IPS-NIHi11 (cell line): ENCODE measurements at places on chromosomes 6 and 20.

- no peak for DNase-seq
These were observed 10.5 kb downstream of the KCNK15 start for GRCh38 chr20:44756011-44756688.

GRCh38 chr6:39388606-39389483 lies 66.3 kb upstream of the KCNK16 start:
- no peak for DNase-seq

GRCh38 chr6:142130814-142131213 lies 1.9 kb upstream of the GJE1 start:
- no peak for DNase-seq

- DNase-seq, result no peak
These were observed 20.5 kb downstream of the CLVS2 start for GRCh38 chr6:123016431-123017103.

DNA sequence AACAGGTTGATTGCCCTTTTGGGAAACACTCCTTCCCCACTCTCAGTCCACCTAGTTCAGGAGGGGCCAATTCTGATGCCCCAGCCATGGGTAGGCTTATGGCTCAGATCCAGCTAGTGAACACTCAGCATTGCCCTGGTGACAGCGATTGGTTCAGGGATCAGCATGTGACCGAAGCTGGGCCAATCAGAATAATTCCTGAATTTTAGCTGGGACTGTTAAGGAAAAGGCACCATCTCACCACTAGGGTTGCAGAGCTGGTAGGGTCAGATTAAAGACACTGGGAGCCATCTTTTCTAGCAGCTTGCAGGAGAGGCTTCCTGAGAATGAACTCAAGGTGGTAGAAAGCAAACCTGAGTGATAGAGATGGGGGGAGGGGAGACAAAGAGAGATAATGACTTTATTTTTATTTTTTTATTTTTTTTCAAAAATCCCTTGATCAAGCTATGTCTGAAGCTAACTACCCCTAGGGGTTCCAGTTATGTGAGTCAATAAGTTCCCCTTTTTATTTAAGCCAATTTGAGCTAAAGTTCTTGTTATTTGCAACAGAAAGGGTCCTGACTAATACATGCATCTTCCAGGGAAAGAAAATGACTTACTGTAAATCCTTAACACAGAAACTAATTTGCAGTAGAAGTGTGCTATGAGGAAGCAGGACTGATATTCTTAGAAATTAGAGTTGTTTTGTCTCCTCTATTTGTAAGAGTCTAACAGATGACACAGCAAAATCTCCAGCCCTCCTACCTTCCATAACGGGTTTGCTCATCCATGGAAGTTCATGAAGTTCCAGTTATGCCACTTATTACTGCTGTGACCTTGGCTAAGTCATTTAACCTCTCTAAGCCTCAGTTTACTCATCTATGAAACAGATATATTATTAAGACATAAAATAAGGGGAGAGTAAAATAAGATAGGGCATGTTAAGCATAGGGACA lies 44.7 kb downstream of the EYA2 start:
- DNase-seq, result peak; percentile 75

DNA sequence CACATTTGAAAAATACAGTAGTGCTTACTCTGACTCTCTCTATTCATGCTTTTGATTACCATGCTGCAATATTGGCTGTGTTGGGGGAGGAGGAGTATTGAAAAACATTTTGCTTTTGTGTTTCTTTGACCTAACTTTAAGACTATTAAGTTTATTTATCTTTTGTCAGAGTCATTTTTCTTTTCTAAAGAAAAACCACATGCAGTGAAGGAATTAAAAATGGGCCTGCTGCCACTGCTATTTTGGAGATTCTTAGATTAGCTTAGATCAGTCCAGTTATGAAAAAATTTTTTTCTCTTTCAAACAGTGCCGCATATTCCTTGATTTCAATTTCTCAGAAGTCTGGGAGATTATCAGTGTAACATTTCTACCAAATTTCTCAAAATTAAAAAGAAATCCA lies 36.1 kb downstream of the BCKDHB start:
- DNase-seq, result no peak

- DNase-seq, result peak; percentile 64
These were observed 2.3 kb downstream of the CCND3 start for GRCh38 chr6:41939176-41939847.

DNA sequence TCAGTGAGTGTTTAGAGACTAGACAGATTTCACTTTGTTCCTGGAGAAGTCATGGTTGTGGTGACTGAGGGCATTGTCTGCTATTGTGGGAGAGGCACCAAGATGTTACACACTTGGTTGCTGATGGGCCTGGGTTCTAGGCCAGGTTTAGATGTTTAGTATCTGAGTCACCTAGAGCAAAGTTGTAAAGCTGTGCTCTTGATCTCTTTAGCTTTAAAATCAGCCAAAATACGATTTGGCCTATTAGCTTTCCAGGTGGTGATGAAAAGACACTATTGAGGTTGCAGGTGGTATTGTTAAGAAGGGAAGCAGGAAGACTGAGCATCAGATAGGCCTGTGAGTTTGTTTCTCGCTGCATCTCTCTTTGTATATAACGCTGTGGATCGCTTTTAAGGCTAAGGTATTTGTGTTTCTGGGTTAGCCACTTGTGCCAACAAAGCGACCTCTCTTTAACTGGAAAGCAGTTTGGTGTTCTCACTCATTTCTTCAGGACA lies 48.6 kb downstream of the FOXO3 start:
- no peak for DNase-seq

DNA sequence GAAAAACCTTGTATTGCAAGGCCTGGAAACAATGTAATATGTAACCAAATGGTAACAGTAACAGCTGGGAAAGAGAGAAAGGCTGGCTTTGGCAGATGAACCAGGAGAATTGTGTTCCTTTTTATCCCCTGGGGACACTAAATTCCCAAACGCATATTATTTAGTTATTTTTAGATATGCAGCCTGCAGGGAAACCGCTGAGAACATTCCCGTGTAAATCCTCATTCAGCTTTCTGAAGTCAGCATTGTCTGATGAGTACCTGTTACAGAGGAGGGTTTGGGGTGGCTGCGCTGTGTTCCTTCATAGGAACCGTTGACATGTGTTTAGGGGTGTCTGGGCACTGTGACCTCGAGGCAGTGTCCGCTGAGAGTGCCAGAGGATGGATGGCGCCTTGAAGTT lies 101.3 kb downstream of the SMOC2 start:
- no peak for DNase-seq

DNA sequence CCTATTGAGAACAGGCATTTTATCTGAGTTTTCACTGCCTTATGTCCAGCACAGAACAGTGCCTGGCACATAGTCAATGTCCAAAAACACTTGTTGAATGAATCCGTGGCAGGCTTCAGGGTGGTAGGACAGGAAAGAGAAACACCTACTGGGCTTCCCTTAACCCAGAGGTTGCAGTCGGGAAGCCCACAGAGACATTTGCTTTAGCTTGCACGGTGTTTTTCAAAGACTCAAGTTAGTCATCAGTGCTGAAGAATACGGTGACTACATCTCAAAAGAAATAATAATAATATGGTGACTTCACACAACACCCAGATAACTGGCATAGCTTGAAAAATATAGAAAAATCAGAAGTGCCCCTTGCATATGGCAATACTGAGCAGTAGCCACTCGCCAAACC lies 160.4 kb downstream of the CD83 start:
- no peak for DNase-seq

- DNase-seq, result no peak
These were observed 28.8 kb upstream of the HIVEP1 start for GRCh38 chr6:11983306-11983705.

DNA sequence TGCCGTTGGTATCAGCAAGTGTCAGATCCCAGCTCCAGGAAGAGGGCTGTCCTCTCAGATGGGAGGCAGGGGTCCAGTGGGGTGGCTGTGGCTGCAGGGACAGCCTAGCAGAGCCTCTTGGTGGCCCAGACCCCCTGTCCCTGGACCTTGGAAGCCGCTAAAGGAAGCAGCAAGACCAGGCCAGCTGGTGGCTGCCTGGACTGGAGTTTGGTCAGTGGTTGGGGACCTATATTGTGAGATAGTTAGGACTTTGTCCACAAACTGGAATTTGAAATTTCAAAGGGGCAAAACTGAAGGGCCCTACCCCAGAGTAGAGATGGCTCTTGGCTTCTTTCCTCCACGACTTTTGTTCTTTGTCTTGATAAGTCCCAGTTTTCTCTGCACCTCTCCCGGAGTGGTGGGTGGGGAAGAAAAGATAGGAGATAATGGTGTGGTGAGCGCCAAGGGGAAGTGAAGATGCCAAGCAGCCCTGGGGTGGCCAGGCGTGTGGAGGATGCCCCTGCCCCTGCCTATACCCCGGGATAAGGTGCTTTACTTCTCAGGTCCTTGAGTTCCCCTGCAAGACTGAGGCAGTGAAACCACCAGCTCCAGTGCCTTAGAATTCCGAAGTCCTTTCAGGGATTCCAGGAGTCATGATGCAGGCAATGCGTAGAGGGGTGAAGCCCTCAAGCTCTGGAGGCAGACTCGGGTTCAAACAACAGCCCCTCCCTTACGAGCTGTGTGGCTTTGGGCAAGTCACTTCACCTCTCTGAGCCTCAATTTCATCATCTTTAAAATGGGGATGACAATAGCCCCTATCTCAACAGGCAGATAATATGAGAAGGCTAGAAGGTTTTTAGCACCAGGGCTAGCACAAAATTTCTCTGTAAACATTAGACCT lies 40.2 kb downstream of the HNF4A start:
- no peak for DNase-seq

- no peak for DNase-seq
These were observed 375.7 kb upstream of the MARCKS start for GRCh38 chr6:113481458-113481857.

- no peak for DNase-seq
These were observed 91.8 kb downstream of the TRMT11 start for GRCh38 chr6:126077810-126078776.

GRCh38 chr6:167579806-167580618 lies 246.7 kb upstream of the AFDN start:
- DNase-seq, result peak; percentile 2

- no peak for DNase-seq
These were observed 20.7 kb upstream of the NNAT start for GRCh38 chr20:37500311-37500710.

DNA sequence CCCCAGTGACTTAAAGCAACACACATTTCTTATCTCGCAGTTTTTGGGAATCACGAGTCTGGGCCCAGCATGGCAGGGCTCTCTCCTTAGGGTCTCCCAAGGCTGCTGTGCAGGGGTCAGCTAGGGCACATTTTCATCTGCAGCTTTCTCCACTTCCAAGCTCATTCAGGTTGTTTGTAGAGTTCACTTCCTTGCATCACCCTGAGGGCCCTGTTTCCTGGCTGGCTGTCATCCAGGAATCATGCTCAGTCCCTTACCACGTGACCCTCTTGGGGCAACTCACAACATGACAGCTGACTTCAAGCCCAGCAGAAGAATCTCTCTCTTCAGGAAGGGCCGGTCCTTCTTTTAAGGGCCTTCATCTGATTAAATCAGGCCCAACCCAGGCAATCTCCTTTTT lies 21.3 kb downstream of the SNAP25 start:
- DNase-seq, result no peak

DNA sequence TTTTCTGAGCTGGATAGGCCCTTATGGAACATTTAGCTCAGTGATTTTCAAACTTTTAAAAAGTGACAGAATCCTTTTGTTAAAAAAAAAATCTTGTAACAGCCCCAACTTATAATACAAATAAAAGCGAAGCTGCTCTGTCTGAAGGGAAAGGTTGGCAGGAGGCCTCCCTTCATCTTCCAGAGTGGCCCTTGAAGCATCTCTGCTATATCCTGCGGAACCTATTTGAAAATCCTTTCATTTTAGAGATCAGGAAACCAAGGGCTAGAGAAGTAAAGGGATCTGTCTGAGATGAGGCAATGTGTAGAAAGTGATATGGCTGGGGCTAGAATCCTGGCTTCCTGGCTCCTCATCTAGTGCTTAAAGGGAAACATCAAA lies 107.8 kb downstream of the UBE3D start:
- DNase-seq, result no peak

GRCh38 chr6:25862199-25862598 lies 11.8 kb downstream of the SLC17A3 start:
- no peak for DNase-seq

GRCh38 chr6:157263881-157264397 lies 59.4 kb downstream of the TMEM242 start:
- no peak for DNase-seq

- no peak for DNase-seq
These were observed 690.9 kb upstream of the NRSN1 start for GRCh38 chr6:23435126-23435525.

- no peak for DNase-seq
These were observed 11.1 kb downstream of the RRAGD start for GRCh38 chr6:89400912-89401399.

DNA sequence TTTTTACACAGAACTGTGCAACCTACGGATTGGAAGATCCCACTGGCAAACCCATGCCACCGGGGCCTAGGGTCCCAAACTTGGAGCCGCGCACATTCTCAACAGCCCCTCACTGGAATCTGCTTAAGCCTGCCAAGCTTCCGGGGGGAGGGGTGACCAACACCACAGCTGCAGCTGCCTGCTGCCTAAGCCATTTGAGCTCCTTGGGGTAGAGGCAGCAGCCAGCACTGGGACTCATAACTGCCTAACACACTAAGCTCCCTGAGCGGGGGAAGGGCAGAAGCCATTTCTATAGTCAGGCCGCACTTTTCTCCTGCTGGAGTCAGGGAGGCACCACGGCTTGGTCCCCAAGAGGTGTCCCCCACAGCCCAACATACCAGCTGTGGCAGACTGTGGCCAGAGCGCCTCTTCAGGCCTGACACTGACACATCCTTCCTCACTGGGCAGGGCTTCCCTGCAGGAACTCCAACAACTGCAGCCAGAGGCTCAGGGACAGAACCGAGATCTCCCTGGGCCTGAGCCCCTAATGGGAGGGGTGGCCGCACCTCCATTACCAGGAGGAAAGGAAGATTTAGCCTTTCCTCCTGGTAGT lies 270.3 kb upstream of the ECI2 start:
- no peak for DNase-seq

DNA sequence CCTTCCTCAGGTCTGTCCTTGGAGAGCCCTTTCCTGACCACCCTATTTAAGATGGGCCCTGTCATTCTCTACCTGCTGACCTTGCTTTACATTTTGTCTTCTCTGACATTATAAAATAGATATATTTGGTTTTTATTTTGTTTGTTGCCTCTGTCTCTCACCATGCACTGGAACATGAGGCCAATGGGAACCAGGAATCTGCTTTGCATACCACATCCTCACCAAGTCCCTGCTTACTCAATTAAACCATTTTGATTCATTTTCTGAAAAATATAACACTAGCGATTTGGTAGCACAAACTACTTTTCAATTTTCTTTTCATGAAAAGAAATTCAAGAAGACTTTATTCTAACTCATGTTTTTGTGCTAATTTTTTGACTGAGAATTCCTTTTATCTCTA lies 32.8 kb upstream of the POPDC3 start:
- no peak for DNase-seq

DNA sequence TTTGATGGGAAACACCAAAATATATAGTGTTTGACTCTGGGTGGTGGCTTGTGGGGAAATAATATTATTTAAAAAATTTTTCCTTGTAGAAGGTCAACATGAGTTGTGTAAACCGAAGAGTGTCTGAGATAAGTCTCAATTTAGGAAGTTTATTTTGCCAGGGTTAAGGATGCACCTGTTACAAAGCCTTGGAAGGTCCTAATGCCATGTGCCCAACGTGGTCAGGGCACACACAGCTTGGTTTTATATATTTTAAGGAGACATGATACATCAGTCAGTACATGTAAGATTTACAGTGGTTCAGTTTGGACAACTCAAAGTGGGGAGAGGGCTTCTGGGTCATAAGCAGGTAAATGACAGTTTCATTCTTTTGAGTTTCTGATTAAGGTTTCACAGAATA lies 162.1 kb downstream of the ZFAND3 start:
- no peak for DNase-seq
